Hypothalamus (tissue), 51 donors: ENCODE measurements at places on chromosomes 4 and X.

GRCh38 chrX:140821280-140821679, 111.7 kb downstream of the LINC00632 start:
- DNase-seq: no peak

GRCh38 chr4:102552781-102553180, 51.6 kb downstream of the NFKB1 start:
- DNase-seq: no peak

DNA sequence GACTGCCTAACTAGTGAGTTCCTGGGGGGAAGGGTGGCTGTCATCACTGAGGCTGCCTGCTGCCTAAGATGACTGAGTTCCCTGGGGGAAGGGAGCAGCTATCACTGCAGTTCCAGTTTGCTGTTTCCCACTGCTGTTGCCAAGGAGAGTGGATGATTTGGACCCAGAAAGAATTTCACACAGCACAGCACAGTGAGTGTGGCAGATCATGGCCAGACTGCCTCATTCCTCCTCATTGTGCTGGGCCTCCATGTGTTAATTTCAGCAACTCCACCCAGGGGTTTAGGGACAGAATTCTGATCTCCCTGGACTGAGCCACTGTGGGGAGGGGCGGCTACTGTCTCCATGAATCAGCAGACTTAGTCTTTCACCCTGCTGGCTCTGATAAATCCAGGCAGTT, 125.0 kb downstream of the TEX13C start:
- DNase-seq: no peak

GRCh38 chr4:158490629-158491028, 31.1 kb upstream of the RXFP1 start:
- DNase-seq: no peak

DNA sequence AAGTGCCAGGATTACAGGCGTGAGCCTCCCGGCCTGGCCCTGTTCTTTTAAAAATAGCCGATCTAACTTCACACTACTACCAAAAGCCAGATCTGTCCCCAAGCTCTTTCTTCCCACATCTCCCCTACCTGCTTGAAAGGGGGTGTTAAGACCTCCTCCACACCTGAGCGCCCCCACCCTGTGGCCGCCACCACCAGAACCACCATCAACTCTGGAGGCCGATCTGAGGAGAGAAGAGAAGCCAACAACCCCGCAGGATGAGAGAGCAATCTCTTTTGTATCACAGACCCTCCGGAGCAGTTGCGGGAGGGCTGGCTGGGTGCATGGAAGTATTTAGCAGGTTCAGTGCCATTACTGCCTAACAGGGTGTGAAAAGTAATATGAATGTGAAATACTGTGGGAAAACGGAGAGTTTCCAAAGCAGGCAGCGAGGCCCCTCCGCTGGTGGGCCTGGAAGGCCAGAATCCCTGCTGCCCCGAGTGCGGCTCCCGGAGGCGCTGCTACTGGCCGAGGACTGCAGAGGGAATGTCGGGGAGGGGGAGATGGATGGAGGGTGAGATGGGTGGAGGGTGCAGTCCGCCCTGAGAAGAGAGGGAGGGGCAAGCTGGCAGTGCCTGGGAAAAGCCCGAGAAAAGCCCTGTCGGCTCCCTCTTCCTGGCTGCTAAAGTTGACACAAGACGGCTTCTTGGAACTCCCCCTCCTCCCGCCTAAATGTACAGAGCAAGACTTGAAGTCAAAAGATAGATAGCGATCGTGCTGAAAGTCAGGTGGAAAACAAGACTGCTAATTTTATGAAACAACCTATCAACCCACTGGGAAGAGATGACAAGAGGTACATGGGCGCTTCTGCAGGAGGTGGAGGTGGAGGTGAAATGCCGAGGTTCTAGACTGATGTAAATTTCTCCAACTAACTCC, 22.3 kb downstream of the HAND2 start:
- no peak for DNase-seq

DNA sequence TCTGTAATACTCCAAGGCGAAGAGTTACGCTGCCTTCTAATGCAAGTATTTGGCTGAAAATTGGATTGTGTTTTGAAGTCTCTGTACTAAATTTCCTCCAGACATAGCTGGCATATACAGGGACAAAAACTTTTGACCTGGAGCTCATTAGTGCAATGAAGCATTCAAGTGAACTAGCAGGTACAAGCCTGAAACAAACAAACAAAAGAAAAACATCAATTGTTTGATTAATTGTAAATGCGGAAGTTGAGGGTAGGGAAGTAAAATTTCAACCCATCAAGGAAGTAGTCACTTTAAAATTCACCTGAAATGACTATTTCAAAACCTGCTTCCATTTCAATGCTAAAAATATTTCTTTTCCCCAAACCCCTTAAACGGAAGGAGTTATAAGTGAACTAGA, 516.3 kb upstream of the ATOH1 start:
- no peak for DNase-seq

DNA sequence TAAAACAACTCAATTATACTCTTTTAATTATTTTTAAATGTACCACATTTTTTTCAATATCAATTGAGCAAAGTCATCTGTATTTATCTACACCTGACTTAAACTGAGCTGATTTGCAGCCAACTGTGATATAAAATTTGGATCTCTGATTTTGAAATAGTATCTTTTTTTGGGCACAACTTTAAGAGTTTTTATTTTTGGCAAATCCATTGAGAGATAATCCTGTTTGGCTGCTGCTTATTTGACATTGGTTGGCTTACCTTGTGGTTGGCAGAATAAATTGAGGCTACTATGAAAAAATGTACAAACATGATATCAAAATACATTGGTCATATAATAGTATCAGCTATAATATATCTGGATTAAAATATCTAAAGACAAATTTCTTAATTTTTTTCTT, 656.0 kb upstream of the NDST4 start:
- DNase-seq: no peak

DNA sequence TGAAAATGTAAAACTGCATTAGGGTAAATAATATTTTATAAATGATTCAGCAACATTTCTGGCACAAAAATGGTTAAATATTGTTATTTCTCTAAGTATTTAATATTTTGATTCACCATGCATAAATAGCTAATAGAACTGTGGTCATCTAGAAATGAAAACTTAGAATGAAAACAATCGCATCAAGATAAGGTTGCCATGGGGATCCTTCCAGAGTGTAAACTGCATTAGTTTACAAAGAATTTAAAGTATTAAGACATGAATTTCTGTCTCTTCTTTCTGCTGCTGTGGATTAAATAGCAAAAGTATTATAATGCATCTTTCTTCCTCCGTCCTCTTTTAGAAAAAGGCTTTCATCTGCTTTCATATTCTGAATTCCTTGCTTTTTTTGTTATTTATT, 1064.6 kb upstream of the SLIT2 start:
- DNase-seq: no peak

DNA sequence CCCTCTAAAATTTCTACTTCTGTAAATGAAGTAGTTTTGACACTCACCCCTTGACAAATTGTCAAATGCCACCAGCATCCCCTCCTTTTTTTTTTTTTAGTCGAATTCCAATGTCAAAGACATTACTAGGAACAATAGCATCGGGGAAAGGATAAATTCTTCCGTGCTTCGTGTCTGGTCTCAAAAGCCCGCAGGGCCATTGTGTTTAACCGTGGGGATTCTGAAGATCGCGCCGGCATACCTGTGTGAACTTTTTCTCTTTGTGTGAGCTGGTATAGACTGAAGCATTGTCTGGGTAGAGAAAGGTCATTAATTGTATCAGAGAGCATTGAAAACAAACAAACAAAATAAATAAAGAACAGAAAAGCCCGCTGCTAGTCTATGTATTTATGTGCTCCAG, 313.9 kb downstream of the ASMT start:
- DNase-seq: no peak

DNA sequence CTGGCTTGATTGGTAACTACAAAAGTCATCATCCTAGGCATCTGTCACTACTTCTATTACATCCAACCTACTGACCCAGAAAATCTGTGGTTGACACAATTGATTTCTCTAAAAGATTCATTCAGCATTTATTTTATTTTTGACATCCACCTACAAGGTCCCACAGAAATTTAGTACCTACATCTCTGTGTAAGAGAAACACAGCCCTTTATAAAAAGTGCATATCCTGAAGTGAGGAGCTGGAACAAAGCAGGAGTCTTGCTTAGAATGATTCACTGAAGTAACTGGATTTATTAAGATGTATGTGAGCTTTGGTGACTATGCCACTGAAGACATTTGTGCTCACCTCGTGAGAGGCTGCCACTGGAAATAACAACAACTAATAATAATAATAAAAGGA, 391.0 kb downstream of the GPAT3 start:
- DNase-seq: no peak

- no peak for DNase-seq
These were observed 251.6 kb downstream of the USP46 start for GRCh38 chr4:52407545-52407944.

GRCh38 chr4:4607336-4608213, 65.7 kb upstream of the STX18 start:
- DNase-seq: no peak

DNA sequence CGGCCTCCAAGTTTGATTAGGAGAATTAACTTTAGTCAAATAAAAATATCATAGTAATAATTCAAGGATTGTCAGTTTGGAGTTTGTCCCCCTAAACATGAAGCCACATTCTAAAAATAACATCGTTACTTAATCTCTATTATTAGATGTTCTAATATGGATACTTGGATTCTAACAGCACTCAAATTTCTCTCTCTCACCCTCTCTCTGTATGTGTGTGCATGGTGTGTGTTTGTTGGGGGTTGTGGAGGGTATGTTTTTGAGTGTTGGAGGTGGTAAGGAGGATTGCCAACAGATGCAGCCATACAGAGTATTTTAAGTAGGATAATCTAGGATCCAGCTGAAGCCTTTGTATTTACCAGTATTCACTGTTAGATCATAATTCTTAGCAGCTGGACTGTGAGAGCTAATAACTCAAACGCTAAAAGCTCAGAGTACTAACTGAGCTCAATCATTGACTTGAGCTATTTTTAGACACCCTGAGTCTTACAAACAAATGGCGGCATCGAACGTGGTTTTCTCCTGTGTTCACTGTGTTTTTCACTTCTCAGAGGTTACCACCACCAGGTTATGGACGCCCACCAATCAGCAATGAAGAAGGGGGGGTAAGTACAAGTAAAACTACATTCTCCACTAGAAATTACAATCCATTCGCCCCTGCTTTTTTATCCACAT, 8.8 kb downstream of the ENAM start:
- DNase-seq: no peak

GRCh38 chrX:133892337-133892736, 93.1 kb downstream of the GPC3 start:
- DNase-seq: no peak

DNA sequence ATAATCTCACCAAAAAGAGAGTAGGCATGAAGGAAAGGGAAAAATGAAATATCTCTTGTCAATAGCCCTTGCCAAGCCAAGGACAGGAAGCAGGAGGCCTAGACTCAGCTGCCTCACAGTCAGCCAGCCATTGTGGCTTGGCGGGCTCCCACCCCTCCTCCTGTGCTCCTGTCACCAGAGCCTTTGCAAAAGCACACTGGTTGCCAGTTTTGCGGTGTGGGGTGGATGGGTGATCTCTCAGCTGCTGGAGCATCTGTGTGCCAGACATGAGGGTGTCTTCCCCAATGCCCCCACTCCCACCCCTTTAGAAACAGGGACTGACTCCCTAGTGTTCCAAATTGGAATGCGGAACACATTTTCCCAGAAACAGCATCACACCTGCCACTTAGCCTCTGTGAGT, 26.1 kb downstream of the ARHGEF6 start:
- DNase-seq: no peak

GRCh38 chrX:16202943-16203342, 35.7 kb downstream of the MAGEB17 start:
- DNase-seq: no peak

- no peak for DNase-seq
These were observed 1.7 kb upstream of the ZFP42 start for GRCh38 chr4:187993827-187994226.

- no peak for DNase-seq
These were observed 68.7 kb downstream of the SUPT20HL2 start for GRCh38 chrX:24245202-24245601.

- no peak for DNase-seq
These were observed 50.1 kb upstream of the CLNK start for GRCh38 chr4:10734697-10735096.

GRCh38 chrX:150693725-150694574, 754 bp downstream of the MTMR1 start:
- no peak for DNase-seq
